Caudate nucleus (tissue), 63 donors: ENCODE measurements at places on chromosomes 7 and 10.

DNA sequence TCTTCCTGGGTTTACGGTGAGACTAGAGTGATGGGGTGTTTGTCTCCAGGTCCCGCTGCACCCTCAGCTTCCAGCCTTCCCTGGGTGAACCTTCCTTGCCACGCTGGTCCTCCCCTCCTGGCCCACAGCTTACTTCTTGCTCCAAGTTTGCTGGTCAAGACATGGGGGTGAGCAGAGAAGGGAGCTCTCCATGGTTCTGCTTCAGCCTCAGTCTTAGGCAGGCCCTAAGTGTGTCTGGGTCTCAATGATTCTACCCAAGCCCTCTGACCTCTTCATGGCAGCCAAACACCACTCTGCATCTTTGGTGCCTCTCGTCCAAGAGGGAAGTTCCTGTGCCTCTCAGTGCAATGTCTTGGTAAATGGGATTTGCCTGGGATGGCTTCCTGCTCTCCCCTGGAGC, 356.5 kb upstream of the KLF6 start:
- DNase-seq = no peak

- DNase-seq = no peak
Measured at GRCh38 chr7:55191161-55191925, 172.5 kb downstream of the EGFR start.

DNA sequence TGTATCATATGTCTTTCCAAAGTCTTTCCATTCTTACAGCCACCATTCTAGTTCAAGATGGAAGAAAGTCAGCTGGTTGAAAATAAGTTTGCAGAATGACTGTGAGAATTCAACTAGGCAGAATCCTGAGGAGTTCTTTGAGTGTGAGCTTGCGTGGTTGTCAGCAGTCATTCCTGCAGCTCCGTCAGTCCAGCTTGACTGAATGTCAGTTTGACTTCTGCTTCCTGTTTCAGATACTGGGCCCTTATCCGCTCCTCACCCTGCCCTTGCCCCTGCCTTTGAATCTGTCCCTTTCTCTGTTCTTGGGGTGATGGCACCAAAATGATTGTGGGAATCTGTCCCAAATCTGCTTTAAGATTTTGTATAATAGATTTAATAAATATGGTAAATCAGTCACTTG, 27.8 kb downstream of the SLC26A5 start:
- DNase-seq = no peak

- no peak for DNase-seq
Measured at GRCh38 chr7:17912050-17912449, 28.2 kb downstream of the SNX13 start.

- no peak for DNase-seq
Measured at GRCh38 chr10:4280461-4281189, 495.6 kb upstream of the KLF6 start.

- DNase-seq = no peak
Measured at GRCh38 chr10:62687230-62687748, 117.2 kb upstream of the ADO start.

DNA sequence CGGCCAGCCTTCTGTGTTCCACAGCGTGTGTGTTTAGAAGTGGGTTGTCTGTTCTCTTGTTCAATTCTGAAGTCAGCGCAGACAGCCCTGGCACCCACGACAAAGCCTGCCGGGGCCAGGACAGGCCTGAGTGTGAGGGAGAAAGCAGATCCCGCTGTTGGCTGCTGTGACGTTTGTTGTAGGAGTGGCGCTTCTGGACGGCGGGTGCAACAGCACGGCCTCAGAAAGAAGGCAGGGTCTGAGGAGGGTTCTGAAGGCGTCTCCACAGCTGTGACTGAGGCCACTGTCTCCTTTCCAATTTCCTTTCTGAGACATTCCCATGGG, 76.2 kb downstream of the VIPR2 start:
- DNase-seq = no peak

GRCh38 chr10:67770537-67770936, 67.5 kb downstream of the DNAJC12 start:
- DNase-seq = no peak

DNA sequence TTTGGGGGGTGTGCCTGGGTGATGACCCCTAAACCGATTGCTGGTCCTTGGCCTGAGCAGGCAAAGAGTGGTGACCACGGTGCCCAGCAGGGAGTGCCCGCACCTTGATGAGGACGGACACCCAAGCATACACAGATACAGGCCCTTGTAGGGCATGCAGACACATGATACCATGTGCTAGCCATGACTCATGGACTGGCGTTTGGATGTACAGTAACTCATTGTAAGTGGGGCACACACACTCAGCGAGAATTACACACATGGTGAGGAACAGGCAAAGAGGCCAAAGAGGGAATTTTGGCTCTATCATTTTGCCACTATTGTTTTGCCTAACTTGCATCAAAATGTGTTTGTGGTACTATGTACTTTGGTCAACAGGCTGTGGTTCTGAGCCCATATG, 24.1 kb downstream of the KAZALD1 start:
- no peak for DNase-seq

- no peak for DNase-seq
Measured at GRCh38 chr10:91198781-91199180, 21.7 kb upstream of the PCGF5 start.

GRCh38 chr7:360454-361100, 70.6 kb downstream of the FOXL3 start:
- no peak for DNase-seq

DNA sequence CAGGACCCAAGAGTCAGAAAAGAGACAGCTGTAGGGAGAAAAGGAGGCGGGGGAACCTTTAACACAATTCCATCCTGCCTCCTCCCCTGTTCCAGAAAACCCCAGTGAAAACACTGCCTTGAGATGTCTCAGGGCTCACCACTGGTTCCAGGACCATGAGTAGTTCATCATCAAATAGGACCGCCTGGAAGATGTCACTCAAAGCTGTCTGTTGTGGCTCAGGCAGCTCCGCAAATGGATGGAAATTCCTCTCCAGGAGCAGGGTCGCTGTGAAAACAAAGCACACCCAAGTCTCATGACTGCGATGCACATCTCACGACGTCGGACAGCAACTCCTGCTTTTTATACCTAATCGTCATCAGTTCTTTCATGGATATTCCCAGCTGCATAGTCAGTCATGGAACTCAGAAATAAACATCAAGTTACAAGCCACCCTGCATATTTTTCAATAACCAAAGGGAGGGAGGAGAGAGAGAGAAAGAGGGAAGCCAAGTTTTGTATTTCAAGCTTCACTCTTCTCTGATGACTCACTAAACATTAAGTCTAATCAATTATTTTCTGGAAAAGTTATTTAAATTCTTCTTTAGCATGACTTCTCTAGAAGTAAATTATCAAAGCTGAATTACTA, 49.2 kb downstream of the GSDME start:
- no peak for DNase-seq

GRCh38 chr10:5234106-5234860, 37.6 kb downstream of the AKR1C4 start:
- no peak for DNase-seq

- DNase-seq = no peak
Measured at GRCh38 chr10:3749011-3749410, 36.0 kb downstream of the KLF6 start.
